H7 (cell line): ENCODE measurements at places on chromosomes 16 and 17. TPM values are rescaled to one million over a fixed set of nuclear protein-coding genes. Genes with fewer than 3 reads are reported as not detected.

The BIRC5 gene
- 152 and 154 TPM in 2 replicates for total RNA-seq

The PIK3R5 gene
- 13.3 and 33.6 TPM in 2 replicates for total RNA-seq

The CCL11 gene
- total RNA-seq = not detected in 2 replicates

The ITGB3 gene
- total RNA-seq = 0.07 and 0.35 TPM in 2 replicates

The CEP131 gene
- total RNA-seq = 20.2 and 24.7 TPM in 2 replicates

The PPM1E gene
- total RNA-seq = 3.5 and 4.6 TPM in 2 replicates

The TMC6 gene
- 77.1 and 82.2 TPM in 2 replicates for total RNA-seq

The NOD2 gene
- total RNA-seq = 0.33 TPM in 1 of 2 replicates, not detected in the other

The SPNS2 gene
- 1.8 and 2.1 TPM in 2 replicates for total RNA-seq

The CCL18 gene
- total RNA-seq = not detected in 2 replicates

The SPIRE2 gene
- 8.2 and 9.6 TPM in 2 replicates for total RNA-seq

The BCL7C gene
- 16.4 and 35.5 TPM in 2 replicates for total RNA-seq

The KCNJ16 gene
- 0.07 and 0.76 TPM in 2 replicates for total RNA-seq

The RRAD gene
- 0.10 TPM in 1 of 2 replicates, not detected in the other for total RNA-seq

The TMC8 gene
- total RNA-seq = 0.67 and 3.3 TPM in 2 replicates

The ZFPM1 gene
- total RNA-seq = 1.1 and 1.7 TPM in 2 replicates

The C1QL1 gene
- total RNA-seq = 12.7 and 17.3 TPM in 2 replicates

The WNT9B gene
- 0.48 and 0.83 TPM in 2 replicates for total RNA-seq

The HOXB1 gene
- total RNA-seq = 4.5 and 6.4 TPM in 2 replicates

The SLC52A1 gene
- 0.10 TPM in 1 of 2 replicates, not detected in the other for total RNA-seq

The GUCY2D gene
- total RNA-seq = not detected in 2 replicates

The TMIGD1 gene
- not detected in 2 replicates for total RNA-seq

The HNF1B gene
- 0.30 and 1.1 TPM in 2 replicates for total RNA-seq

The ZNF19 gene
- total RNA-seq = 1.7 and 2.6 TPM in 2 replicates

The SDR42E2 gene
- 0.04 TPM in 1 of 2 replicates, not detected in the other for total RNA-seq

The SLC2A4 gene
- total RNA-seq = 3.8 and 6.6 TPM in 2 replicates

The KRT20 gene
- total RNA-seq = not detected in 2 replicates

The CISD3 gene
- 2.9 TPM in 2 replicates for total RNA-seq

The MEAK7 gene
- total RNA-seq = 9.2 and 11.6 TPM in 2 replicates

The PPP1R1B gene
- total RNA-seq = 8.3 and 11.8 TPM in 2 replicates

The MMP28 gene
- not detected in 2 replicates for total RNA-seq

The ORC6 gene
- 68.6 and 90.2 TPM in 2 replicates for total RNA-seq

The GJD3 gene
- total RNA-seq = 0.38 and 1.2 TPM in 2 replicates

The TRPV2 gene
- total RNA-seq = 1.8 and 5.5 TPM in 2 replicates

The KRT33A gene
- total RNA-seq = not detected in 2 replicates

The PLEKHH3 gene
- 37.2 and 47.2 TPM in 2 replicates for total RNA-seq

The ZMYND15 gene
- 0.17 TPM in 1 of 2 replicates, not detected in the other for total RNA-seq

The CSH1 gene
- total RNA-seq = 0.30 TPM in 1 of 2 replicates, not detected in the other

The KRTAP4-9 gene
- total RNA-seq = not detected in 2 replicates

The CACNG3 gene
- total RNA-seq = not detected in 2 replicates

The USB1 gene
- total RNA-seq = 20.0 and 23.9 TPM in 2 replicates

The B4GALNT2 gene
- 0.03 TPM in 1 of 2 replicates, not detected in the other for total RNA-seq

The ZNF23 gene
- 9.8 and 11.5 TPM in 2 replicates for total RNA-seq

The BRCA1 gene
- 27.2 and 27.9 TPM in 2 replicates for total RNA-seq

The CACNA1G gene
- 1.5 and 1.9 TPM in 2 replicates for total RNA-seq

The KRT36 gene
- total RNA-seq = not detected in 2 replicates

The C16orf86 gene
- total RNA-seq = 8.5 and 9.0 TPM in 2 replicates

The SDK2 gene
- 12.1 and 14.7 TPM in 2 replicates for total RNA-seq

The SEPTIN1 gene
- total RNA-seq = 0.18 and 0.80 TPM in 2 replicates

The CDH15 gene
- total RNA-seq = 0.07 and 0.10 TPM in 2 replicates

The ANKRD40CL gene
- not detected in 2 replicates for total RNA-seq
